D721Med (cell line): ENCODE measurements at places on chromosomes 2 and 18.

- DNase-seq: no peak
Measured at GRCh38 chr2:155703048-155703447, 629.5 kb downstream of the NR4A2 start.

- no peak for DNase-seq
Measured at GRCh38 chr2:159136391-159136790, 150.1 kb downstream of the WDSUB1 start.

DNA sequence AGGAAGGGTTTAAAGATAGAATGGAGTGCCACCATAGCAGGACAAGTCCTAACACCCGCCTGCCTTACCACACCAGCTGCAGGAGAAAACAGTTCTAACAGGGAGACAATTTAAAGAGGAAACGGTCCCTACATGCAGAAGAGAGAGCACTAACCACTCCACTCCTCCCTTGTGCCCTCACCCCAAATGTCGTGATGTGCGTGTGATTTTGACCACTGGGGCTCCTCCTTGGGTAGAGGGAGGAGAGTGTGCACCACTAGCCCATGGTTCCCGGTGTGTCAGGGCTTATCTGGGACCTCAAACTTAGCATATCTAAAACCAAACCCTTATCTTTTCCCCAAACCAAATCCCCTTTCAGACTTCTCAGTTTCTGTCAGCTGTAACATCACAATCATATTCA is 105.5 kb upstream of the CCDC68 start:
- DNase-seq: no peak

DNA sequence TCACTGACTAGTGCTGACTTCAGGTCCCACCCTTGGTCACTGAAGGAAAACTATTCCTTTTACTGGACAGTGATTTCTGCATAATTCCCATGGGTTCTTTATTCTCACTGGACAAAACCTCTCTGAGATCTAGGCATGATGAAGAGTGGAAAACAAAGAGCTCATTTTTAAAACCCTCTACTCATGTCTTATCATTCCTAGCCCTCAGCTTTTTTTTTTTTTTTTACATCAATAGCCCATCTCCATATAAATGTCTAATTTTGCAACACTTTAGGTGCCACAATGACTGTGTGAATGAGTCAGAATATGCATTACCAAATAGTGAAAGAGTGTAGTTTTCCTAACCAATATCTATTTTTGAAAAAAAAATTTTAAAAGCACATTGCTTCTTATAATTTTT is 74.8 kb downstream of the TCF4 start:
- no peak for DNase-seq

DNA sequence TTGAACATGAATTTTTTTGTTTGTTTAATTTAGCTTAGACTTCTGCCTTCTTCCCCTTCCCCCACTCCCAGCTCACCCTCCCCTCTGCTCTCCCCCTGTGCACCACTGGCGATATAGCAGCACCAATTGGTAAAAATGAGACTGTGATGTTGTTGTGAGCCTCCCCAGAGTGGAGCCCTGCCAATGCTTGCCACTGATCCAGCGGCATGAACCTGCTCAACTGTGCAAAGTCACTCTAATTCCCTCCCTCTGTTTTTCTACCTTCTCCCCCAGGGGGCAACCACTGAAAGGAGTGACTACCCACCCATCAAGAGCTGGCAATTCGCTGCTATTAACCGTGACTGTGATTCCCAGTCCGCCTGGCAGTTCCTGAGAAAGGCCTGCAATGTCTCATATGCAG is 30.2 kb downstream of the KLHL14 start:
- DNase-seq: no peak

- DNase-seq: no peak
Measured at GRCh38 chr2:88177556-88177955, 7.4 kb downstream of the THNSL2 start.

DNA sequence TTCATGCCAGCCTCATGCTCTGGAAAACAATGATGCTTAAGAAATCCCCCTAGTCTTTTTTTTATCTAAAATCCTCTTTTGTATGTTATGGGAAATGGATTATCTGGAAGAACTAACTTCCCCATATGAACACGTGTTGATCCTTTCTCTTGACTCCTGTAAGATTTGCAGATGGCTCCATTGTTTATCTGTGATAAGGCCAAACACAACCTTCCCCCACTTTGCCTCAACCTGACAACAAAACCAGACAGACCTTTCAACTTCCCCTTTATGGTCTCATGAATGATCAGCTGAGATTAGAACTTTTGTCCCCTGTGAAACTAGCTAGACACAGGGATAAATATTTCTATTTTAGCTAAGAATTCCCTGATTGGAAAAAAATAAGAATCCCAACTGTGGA is 828.0 kb upstream of the CDH2 start:
- no peak for DNase-seq

DNA sequence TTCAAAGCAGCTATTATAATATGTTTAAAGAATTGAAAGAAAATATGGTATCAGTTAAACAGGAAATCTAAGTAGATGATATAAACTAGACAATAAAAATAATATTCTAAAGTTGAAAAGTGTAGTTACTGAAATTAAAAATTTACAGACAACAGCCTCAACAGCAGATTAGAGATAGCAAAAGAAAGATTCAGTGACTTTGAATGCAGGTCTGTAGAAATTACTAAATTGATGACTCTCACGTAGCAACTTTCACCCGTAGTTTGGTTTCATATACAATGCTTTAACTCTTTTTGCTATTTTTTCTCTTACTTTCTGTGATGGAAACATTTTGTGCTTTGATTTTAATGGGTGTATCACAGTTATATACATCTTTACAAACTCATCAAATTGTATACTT is 44.8 kb downstream of the SPAST start:
- no peak for DNase-seq

DNA sequence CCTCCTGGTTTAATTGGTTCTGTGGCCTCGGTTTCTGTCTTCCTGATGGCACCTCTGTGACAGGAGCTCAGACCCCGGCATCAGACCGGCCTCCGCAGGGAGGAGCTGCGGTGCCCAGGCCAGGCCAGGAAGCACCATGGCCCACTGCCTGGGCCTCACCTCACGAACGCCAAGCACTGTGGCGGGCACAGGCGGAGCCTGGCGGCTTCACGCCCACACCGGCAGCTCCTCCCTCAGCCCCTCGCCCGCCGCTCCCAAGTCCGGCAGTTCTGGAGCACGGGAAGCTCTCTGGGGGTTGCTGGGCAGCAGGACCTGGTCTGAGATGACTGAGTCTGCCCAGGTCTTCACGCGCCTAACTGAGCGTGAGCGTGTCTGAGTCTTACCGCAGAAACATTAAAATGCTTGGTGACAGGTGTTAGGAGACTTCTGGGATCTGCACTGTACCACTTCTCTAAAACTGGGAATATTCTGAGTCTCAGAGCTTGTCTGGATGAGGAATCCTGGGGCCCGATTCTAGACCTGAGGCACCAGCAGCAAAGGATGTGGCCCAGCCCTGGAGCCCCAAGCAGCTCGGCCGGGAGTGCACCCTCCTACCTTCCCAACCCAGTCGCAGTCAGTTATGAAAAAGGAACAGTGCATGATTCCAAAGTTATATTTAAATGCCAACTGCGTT is 21.9 kb downstream of the RTP5 start:
- DNase-seq: no peak

DNA sequence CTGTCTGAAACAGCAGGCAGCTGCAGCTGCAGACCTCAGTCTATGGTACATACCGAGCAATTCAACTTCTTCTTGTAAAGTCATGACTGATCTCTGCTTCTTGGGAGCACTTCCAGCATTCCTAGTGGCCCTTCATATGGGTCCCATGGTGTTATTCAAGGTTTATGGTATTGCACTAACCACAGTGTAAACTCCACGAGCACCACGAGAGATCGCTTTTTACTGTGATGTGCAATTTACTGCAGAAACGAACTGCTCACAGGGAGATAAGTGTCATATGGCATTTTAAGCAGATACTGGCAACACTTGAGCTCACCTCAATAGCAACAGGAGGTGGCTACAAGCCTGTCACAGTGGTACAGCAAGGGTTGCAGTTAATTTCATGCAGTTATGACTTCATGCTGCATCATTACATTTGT is 38.6 kb upstream of the SH3BP4 start:
- DNase-seq: no peak

DNA sequence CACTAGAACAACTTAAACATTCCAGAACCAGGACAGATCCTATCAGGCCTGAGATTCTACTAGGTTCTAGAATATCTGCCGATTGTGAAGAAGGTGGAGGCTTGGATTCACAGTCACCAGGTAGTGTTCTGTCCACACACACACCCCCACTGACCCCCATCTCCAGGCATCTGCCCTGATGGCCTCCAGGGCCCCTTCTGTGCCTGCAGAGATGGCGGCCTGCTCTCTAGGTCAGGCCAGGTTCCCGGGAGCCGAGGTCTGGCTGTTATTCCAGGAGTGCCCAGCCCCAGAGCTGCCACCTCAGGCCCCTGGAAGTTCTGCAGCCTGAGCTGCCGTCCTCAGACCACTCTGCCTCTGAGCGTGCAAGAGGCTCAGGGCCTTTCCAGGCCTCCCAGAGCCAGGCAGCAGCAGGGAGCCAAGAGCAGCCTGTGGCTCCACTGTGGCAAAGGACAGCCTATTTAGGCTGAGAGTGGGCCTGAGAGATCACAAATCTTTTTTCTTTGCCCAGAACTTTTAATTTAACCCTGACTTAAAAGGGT is 96.2 kb upstream of the ASAP2 start:
- no peak for DNase-seq

DNA sequence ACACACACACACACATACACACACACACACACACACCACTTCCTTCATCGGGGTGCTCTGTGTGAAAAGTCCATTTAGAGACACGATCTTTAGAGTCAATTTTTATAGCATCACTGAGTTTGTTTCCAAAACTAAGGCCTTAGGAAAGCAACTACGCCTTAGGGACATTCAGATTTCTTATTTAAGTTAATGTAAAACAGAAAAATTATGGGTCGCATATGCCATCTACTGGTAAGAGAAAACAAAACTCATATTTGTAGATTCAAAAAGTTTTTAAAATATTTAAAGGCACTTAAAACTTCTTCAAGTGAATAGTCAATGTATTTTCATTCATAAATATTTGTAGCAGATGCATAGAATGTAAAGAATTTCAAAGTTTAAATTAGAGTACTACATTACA is 166.2 kb downstream of the ATAD2B start:
- DNase-seq: no peak

DNA sequence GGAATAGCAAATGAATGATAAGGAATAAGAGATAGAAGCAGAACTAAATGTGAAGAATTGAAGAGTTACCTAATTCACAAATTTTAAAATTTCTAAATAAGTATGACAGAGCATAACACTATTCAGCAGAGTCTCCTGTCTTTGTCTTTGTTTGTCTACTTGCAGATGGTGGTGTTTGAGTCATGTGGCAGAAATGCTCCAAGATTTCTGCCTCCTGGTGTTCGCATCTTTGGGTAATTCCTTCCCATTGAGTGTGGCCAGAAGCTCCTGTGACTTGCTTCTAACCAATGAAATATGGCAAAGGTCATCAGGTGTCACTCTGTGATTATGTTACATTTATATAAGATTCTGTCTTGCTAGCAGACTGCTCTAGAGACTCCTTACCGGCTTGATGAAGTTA is 45.6 kb upstream of the GALNT3 start:
- DNase-seq: no peak

DNA sequence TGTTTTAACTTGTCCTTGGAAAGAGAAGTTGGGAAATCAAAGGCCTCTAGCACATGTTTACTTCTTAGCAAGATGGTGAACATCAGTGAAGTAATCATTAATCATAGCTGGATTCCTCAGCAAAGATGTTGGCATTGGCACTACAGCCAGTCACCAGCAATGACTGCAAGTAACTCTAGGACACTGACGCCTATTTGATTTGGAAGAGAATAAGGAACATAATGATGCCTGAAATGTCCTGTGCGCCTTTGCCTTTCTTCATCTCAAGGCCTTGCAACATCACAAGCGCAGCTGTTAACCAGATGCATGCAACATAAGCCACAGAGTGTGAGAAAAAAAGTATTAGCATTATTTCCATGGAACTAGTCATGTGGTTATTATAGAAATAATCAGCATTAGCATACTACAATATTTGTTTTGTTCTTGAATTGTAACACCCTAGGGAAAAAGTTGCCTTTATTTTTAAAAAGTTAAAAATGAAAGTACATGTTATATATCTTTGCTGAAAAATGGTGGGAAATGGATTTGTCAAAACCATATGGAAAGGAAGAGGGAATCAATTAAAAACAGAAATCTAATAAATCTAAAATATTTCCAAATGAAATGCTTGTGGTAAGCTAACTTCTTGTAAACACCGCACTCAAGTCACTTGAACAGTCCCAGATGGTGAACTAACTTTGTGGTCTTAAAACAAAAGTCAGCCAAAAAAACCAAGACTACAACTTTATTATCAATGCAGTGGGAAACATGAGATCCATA is 55.6 kb downstream of the THADA start:
- DNase-seq: no peak

DNA sequence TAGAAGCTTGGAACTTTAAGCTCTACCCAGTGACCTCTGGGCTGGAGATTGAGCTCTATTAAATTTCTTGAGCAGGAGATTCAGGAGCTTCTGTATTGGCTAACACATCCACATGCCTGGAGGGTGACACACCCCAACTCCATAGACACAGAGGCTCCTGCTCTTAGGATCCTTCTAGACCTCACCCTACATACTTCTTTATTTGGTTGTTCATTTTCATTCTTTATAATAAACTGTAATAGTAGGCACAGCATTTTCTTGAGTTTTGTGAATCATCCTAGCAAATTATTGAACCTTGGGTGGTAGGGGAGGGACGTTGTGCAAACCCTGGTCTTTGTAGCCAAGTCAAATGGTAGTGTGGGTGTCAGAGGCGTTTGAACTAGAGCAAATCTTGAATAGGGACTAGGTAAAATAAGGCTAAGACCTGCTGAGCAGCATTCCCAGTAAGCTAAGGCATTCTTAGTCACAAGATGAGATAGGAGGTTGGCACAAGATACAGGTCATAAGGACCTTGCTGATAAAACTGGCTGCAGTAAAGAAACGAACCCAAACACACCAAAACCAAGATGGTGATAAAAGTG is 323.8 kb upstream of the GALNT5 start:
- no peak for DNase-seq

DNA sequence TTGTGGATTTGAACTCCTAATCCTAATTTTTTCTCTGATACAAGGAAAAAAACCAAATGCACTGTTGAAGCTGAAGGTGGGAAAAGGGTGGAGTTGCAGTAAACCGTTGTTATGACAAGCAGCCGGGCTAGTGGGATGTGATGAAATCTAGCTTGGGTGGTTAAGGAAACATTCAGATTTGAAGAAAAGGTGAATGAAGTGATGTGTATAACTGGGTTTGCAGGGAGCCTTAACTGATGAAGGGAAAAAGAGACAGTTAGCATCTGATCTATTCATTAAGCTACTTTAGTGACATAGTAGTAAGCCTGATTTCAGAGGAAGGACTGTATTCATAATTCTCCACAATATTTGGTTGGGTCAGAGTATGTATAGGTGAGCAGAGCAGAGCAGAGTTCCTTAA is 3.5 kb downstream of the EML6 start:
- no peak for DNase-seq

- no peak for DNase-seq
Measured at GRCh38 chr2:145043399-145043834, 523.5 kb upstream of the ZEB2 start.
